Airway epithelial cell (primary cell): ENCODE measurements at places on chromosomes 3 and 15. TPM values are rescaled to one million over a fixed set of nuclear protein-coding genes. Genes with fewer than 3 reads are reported as not detected.

REC114 gene
- not detected in 2 replicates for total RNA-seq

ACVR2B gene
- 1.3 and 1.8 TPM in 2 replicates for total RNA-seq

HACL1 gene
- 12.2 and 14.3 TPM in 2 replicates for total RNA-seq

ZBTB20 gene
- total RNA-seq = 1.5 TPM in 2 replicates

GPR27 gene
- 0.19 and 0.63 TPM in 2 replicates for total RNA-seq

IGDCC3 gene
- total RNA-seq = not detected in 2 replicates

SCG5 gene
- 1.3 and 4.4 TPM in 2 replicates for total RNA-seq

CADPS gene
- total RNA-seq = not detected in 2 replicates

MSL2 gene
- total RNA-seq = 5.0 and 8.7 TPM in 2 replicates

CKMT1B gene
- total RNA-seq = 86.0 and 112 TPM in 2 replicates

TP63 gene
- total RNA-seq = 77.4 and 117 TPM in 2 replicates

C2CD4B gene
- total RNA-seq = 0.56 TPM in 1 of 2 replicates, not detected in the other

PTH1R gene
- not detected in 2 replicates for total RNA-seq

AMT gene
- total RNA-seq = 2.2 and 6.0 TPM in 2 replicates

GRIP2 gene
- total RNA-seq = 0.28 TPM in 1 of 2 replicates, not detected in the other

STAC gene
- total RNA-seq = 0.85 and 2.9 TPM in 2 replicates

FAM107A gene
- total RNA-seq = not detected in 2 replicates

CIB2 gene
- 4.5 and 9.4 TPM in 2 replicates for total RNA-seq

LRRK1 gene
- 5.5 and 7.0 TPM in 2 replicates for total RNA-seq

SKIL gene
- 11.4 and 24.1 TPM in 2 replicates for total RNA-seq

ADAMTSL3 gene
- 0.65 and 0.92 TPM in 2 replicates for total RNA-seq

GLDN gene
- total RNA-seq = 0.23 TPM in 1 of 2 replicates, not detected in the other

MRPL47 gene
- total RNA-seq = 29.5 and 39.6 TPM in 2 replicates

PRC1 gene
- 99.7 and 110 TPM in 2 replicates for total RNA-seq

APEH gene
- total RNA-seq = 130 and 163 TPM in 2 replicates

APOD gene
- total RNA-seq = 5.6 and 10.8 TPM in 2 replicates

GADL1 gene
- total RNA-seq = not detected in 2 replicates

IL16 gene
- 0.42 and 0.84 TPM in 2 replicates for total RNA-seq

MME gene
- total RNA-seq = 12.8 and 13.5 TPM in 2 replicates
